ENCODE measurements at places on chromosomes 7 and 10.

DNA sequence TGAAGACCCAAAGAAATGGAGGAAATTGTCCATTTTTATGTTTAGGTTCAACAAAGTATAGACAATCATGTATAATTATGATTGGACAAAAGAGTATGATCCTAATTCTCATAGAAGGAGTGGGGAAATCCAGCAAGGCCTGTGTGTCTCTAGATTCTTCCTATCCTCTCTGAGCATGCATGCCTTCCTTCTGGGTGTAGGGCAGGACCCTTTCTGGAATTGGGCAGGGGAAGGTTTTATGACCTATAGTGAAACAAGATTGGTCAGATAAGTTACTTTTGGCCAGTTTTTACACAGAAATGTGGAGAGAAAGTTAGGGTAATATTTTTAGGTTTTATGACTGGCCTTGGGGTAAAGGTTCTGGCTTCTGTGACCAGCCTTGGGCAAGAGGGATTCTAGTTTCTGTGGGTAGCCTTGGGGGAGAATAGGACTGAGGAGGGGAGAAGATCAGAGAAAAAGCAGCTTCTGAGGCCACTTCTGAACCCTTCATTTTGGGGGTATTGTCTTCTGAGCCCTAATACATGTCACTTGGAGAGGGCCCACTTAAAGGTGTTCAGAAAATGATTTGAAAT is 289.4 kb downstream of the EXOC4 start:
- no peak for DNase-seq

DNA sequence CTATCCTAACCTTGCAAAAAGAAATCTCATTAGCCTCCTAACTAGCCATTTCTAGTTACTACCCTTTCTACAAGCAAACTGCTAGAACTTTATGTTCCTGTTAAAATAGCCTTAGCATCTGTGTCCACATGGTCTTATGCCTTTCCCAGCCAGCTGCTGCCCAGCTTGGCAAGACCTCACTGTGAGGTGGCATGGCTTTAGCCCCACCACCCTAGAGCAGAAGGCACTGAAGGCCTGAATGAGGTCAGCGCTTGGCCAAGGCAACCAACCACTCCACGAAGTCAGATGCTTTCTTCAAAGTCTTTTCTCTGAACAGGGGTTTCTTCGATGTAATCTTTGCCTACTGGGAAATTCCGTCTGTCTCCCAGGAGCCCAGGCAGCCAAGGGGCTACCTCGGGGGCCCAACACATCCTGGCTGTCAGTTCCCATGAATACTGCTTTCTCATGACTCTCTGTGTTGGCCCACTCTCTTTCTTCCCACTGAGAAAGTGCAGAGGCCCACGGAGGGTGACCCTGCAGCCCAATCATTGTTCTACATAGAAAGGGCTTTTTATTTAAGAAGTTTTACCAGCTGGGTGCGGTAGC is 41.6 kb downstream of the POLR3A start:
- no peak for DNase-seq

- DNase-seq, result no peak
Measured at GRCh38 chr7:157970744-157971143, 616.9 kb downstream of the PTPRN2 start.

- DNase-seq, result no peak
Measured at GRCh38 chr7:42714356-42714755, 197.5 kb downstream of the C7orf25 start.

All from GDM1 (cell line).